ENCODE measurements at places on chromosomes 12 and 14.

GRCh38 chr12:6855322-6855721 is 3.4 kb downstream of the USP5 start:
- no peak for DNase-seq

GRCh38 chr12:63098851-63099250 is 52.1 kb downstream of the AVPR1A start:
- no peak for DNase-seq

- no peak for DNase-seq
Observed at GRCh38 chr12:870378-870777, 79.1 kb downstream of the RAD52 start.

GRCh38 chr12:53664936-53665335 is 10.9 kb downstream of the ATP5MC2 start:
- DNase-seq, result no peak

DNA sequence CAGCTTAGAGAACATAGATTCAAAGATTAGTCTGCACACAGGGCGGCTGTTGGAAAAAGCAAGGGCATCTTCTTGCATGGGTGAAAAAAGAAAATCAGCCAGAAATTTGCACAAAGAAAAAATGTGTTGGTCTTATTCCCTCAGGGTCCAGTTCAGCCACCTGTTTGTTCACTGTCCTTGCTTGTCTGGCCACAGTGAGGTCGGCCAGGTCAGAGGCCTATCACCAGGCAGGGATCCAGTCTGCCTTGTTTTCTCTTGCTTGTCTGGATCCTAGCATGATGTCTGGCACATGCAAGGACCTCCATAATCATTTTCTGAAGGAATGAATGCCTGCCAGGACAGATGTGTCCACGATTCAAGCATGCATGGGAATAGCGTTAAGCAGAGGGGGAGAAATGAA is 359.1 kb upstream of the TBX3 start:
- no peak for DNase-seq

- DNase-seq, result no peak
Observed at GRCh38 chr12:31951008-31951407, 8.2 kb upstream of the RESF1 start.

DNA sequence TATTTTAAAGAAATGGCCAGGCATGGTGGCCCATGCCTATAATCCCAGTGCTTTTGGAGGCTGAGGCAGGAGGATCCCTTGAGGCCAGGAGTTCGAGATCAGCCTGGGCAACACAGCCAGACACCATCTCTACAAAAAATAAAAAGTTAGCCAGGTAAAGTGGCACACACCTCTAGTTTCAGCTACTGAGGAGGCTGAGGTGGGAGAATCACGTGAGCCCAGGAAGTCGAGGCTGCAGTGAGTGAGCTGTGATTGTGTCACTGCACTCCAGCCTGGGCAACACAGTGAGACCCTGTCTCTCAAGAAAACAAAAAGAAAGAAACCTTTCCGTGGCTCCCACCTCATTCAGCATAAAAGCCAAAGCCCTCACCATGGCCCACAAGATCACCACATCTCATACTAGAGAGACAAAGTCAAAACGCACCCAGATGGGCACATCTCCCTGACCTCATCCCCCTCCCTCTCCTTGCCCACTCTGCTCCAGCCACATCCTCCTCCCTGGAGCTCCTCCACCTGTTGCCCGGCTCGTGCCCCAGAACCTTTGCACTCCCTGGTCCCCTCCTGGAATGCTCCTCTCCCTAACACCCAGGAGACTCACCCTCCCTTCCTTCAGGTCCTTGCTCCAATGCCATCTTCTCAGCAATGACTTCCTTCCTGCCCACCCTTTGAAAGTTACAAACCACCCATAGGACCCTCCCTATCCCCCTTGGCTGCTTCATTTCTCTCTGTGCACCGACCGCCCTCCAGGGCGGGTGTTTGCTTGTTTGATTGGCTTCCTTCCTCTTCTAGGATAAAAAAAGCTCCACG is 4.8 kb upstream of the SCARB1 start:
- no peak for DNase-seq

- peak; percentile 95 for DNase-seq
Observed at GRCh38 chr12:1457901-1458300, 136.5 kb downstream of the FBXL14 start.

- DNase-seq, result peak; percentile 83
Observed at GRCh38 chr12:15209782-15210181, 11.4 kb downstream of the RERG start.

- DNase-seq, result no peak
Observed at GRCh38 chr12:43973993-43974392, 138.1 kb downstream of the TMEM117 start.

GRCh38 chr12:43762596-43762995 is 3.8 kb downstream of the IRAK4 start:
- DNase-seq, result no peak

GRCh38 chr14:65755331-65755730 is 342.8 kb downstream of the FUT8 start:
- no peak for DNase-seq

DNA sequence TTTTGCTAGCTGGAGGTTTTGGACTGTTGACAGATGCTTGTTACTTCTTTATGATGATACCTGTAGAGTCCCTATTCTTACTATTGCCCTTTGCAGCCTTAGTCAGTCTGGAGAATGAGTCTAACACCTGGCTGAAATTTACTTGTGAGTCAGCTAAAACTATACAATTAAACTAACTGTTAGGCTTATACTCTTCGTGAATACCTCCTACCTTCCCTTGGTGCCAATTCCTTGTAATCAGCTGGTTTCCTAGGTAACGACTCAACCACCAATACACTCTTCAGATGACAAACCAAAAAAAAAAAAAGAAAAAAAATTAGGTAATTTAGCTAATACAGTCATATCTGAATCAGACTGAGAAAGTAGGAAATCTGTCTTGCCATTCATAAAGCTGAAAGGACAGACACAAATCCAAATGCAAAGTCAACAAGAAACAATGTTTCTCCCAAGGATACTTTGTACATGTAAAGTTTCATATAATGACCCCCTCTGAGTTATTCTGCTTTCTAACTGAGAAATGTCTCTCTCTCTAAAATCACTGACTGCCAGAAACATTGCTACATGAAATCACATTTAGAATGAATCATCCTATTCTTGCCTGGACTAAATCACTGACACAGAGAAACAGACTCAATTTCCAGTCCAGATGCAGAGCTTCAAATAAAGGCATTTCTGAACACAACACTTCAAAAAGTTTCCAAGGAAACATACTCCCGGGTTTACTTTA is 56.5 kb upstream of the CDKL1 start:
- DNase-seq, result peak; percentile 80

GRCh38 chr12:22380031-22380430 is 45.5 kb upstream of the ST8SIA1 start:
- no peak for DNase-seq

GRCh38 chr14:104292084-104292970 is 153.9 kb downstream of the KIF26A start:
- DNase-seq, result no peak

- no peak for DNase-seq
Observed at GRCh38 chr12:26279908-26280307, 84.5 kb downstream of the SSPN start.

DNA sequence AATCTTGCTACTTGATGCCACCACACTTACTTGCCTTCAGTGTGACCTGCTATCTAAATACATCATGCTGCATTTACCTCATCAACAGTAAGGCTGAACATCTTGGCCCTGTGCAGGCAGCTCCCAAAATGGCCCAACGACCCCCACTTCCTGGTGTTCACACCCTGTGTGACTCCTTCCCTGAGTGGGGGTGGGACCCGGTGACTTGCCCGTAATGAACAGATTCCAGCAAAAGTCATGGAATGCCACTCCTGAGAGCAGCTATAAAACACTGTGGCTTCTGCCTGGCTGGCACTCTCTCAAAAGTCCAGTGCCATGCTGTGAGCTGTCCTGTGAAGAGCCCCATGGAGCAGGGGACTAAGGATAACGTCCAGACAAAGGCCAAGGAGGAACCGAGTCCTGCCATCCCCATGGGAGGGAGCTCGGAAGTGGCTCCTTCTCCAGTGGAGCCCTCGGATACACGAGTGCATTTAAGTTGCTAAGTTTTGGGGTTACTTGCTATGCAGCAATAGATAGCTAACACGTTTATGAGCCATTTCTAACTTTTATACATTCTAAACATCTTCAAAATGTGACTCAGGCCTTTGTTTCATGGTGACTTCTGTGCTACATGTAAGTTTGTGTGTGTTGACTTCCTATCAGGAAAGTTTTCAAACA is 33.0 kb downstream of the P2RX2 start:
- DNase-seq, result no peak

GRCh38 chr12:22641353-22642053 is 16.5 kb downstream of the ETNK1 start:
- no peak for DNase-seq

DNA sequence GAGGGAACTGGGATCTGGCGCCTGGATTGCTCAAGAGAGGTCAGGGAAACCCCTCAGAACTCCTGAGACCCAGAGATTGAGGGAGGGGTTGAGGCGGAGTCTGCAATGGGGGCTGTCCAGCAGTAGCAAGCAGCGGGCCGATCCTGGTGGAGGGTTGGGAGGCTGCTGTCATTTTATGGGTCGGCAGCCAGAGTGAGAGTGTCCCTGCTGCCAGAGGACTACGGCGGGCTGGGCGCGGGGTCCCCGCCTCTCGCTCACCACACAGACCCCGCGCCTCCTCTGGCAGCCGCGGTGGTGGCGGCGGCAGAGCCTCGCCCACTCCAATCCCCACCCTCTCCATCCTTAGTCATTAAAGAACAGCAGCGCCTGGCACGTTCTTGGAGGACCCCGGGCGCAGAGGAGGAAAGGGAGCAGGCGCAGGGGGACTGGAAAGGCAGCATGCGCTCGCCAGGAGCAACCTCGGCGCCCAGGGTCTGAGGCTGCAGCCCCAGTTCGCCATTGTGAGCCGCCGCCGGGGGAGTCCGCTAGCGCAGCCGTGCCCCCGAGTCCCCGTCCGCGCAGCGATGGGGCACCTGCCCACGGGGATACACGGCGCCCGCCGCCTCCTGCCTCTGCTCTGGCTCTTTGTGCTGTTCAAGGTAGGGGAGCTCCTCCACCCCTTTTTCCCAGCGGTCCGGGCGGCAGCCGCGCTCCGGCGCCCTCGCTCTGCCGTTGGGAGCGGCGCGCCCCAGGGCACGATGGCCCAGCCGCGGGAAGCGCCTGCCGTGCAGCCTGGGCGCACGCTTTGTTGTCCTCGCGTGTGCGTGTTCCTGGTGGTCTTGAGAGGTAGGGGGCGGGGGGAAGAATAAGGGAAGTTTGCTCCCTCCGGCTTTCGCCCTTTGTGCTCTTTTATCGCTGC is at the start of gene PTPRO:
Gene PTPRO (plus strand): TSS at position 345 of the 898 bp plus-strand sequence.
- peak; percentile 7 for DNase-seq

- DNase-seq, result no peak
Observed at GRCh38 chr12:591167-592023, 71.8 kb downstream of the NINJ2 start.

DNA sequence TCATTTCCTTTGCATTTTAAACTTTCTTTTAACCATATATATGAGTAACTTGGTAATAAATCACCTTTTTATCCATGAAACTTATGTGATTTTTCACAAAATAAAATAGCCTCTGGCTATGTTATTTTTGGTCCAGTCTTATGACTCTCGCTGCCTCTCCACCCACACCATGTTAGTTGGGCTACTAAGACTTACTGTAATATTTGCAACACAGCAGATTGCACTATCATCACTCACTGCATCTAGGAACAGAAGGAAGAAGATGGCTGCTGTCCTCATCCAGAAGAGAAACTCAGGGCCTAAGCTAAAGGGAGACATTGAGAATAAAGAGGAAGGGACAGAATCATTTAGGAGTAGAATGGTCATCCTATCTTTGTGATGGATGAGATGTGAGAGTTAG is 12.6 kb upstream of the B4GALNT3 start:
- no peak for DNase-seq

- DNase-seq, result no peak
Observed at GRCh38 chr12:125890366-125890905, 825.2 kb downstream of the AACS start.

DNA sequence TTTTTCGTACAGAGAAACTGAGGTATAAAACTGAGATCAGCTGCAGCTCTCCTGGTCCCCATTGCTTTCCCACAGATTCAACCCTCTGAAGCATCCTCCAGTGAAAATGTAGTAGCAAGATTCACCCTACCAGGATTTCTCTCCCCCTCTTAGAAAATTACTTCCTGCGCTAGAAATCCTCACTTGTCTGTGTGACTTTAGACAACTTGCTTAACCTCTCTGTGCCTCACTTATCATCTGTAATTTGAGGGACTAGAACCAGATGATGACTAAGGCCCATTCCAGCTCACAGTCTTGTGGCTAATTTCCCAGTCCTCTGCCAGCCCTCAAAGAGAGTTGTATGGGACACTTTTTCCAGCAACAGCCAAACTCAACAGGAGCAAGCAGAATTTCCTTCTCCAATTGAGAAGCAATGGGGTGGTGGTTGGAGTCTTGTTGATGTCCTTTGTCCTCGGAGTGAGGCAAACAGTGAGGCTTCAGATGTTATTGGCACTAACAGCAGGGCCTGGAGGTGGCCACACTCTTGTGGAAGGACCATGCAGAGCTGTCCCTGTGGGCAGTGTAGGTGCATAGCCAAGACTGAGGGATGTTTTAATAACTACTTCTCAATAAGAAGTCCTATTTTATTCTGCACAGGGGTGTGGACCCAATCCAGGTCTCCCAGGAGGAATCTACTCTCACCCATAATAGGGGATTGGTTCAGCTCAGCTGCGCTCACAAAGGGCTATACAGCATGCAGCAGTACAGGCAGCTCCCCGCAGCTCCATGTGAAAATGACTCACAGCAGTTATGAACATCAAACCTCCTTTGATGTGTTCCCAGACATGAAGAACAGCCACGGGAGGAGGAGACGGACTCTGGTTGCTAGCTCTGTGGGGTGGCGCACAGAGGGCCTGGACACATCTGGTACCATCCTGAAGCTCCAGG is 200.1 kb downstream of the DAD1 start:
- no peak for DNase-seq

- no peak for DNase-seq
Observed at GRCh38 chr12:124120739-124121138, 147.7 kb downstream of the ZNF664 start.

DNA sequence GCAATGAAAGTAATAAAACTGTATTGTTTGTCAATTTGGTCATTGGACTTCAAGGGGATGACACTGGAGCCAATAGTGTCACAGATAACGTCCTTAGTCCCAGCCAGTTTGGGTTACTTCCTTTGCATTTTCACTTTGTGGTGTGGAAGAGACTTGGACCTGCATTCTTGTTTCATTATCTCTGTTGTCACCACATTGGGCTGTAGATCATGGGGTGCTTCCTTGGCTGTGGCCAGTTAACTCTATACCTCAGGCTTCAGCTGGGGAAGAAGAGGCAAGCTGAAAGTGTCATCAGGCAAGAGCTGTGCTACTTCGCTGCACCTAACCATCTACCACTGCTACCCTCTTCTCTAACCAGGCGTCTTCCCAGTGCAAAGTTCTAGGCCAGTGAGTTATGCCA is 15.1 kb upstream of the CISTR start:
- DNase-seq, result peak; percentile 28

- DNase-seq, result no peak
Observed at GRCh38 chr14:51068268-51068667, 26.6 kb downstream of the TRIM9 start.

- DNase-seq, result no peak
Observed at GRCh38 chr12:30763053-30763452, 8.3 kb upstream of the CAPRIN2 start.
